ENCODE measurements at places on chromosomes 4 and X.

DNA sequence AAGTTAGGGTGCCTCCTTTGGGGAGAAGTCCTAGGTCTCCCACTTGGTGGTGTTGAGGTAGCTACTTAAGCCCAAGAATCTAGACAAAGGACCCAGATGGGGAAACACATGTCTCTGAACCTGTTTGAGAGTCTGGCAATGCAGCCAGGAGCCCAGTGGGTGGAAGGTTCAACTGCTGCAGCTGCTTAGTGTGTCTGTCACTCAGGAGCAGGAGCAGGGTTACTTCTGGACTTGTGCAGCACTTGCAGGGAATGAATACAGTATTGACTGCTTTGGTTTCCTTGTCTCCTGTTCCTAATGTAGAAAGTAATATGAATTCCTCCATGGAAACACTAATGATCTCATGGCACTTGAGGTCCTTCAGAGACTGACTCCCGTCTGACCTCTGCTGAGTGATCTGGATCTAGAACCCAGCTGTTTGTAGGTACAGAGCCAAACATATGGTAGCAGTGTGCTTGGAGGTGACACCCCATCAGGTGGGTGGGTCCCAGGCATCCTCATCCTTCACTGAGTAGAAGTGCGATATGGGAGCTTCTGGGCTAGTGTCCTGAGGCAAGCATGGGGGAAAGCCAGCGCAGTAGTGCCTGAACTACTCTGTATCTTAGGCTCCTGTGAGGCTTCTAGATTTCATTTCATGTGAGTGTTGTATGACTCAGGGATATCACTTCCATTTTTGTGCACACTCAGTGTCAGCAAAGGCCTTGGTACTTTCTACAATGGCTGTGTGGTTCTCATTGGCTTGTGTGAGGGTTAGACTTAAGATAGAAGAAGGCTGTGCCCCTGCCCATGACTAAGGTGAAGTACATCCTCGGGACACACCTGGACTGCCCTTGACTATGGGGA, 85.0 kb upstream of the WDR1 start:
- no peak for DNase-seq

GRCh38 chrX:79366873-79367749, at the start of gene ITM2A:
TSS of gene ITM2A (minus strand) at chrX:79367334. CDS start at chrX:79367215, 119 bp downstream.
- peak; percentile 39 for DNase-seq

- no peak for DNase-seq
Observed at GRCh38 chrX:57822398-57822797, 87.9 kb downstream of the ZXDA start.

- DNase-seq, result no peak
Observed at GRCh38 chr4:85776096-85776495, 301.1 kb downstream of the ARHGAP24 start.

DNA sequence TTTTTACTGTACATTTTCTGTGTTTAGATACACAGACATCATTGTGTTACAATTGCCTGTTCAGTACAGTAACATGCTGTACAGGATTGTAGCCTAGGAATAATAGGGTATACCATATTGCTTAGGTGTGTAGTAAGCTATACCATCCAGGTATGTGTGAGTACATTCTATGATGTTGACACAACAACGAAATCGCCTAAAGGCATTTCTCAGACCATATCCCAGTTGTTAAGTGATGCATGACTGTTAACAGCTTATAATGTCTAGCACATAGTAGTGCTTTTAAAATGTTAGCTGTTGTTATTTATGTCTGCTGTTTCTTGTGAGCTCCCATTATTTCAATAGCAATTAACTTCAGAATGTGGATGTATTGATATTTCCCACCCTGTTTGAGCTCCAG, 4.5 kb downstream of the PRRG1 start:
- DNase-seq, result no peak

- no peak for DNase-seq
Observed at GRCh38 chr4:116358633-116359222, 726.6 kb downstream of the TRAM1L1 start.

DNA sequence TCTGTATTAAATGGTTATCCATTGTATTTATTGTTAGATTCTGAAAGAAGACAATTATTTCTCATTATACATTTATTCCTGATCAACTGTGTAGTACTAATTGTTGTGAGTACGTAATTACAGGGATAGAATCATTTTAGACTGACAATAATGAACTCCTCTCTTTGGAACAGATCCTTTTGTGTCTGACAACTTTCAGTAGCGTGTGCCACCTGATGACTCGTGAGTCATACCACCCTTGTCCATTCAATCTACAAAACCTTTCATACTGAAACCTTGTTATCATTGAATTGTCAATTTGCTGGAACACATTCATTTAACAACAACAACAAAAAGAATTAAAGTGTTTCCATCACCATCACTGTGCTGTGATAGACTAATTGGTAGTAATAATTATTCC, 602.7 kb upstream of the PCDH7 start:
- no peak for DNase-seq

GRCh38 chrX:106894978-106895452, 8.1 kb downstream of the RIPPLY1 start:
- no peak for DNase-seq

GRCh38 chr4:71474731-71475130, 135.9 kb downstream of the SLC4A4 start:
- DNase-seq, result no peak

GRCh38 chr4:8537041-8537461, 43.1 kb upstream of the GPR78 start:
- no peak for DNase-seq

Measured in T-helper 9 cell (primary cell).